Activated T-cell treated with anti-CD3 and anti-CD28 coated beads for 4 hours (primary cell): ENCODE measurements at places on chromosomes 6 and 20.

- no peak for DNase-seq
These were observed 40.3 kb downstream of the PLCG1 start for GRCh38 chr20:41177636-41178035.

GRCh38 chr6:135280375-135281136 is 99.4 kb downstream of the MYB start:
- DNase-seq: no peak

- no peak for DNase-seq
These were observed 157.8 kb downstream of the RCAN2 start for GRCh38 chr6:46333481-46333880.

GRCh38 chr6:85867595-85867994 is 224.9 kb upstream of the SYNCRIP start:
- no peak for DNase-seq
